ENCODE measurements at places on chromosomes 13 and 19. TPM values are rescaled to one million over a fixed set of nuclear protein-coding genes. Genes with fewer than 3 reads are reported as not detected.

Gene RGL3
- 100 TPM for total RNA-seq

Gene ADGRE1
- total RNA-seq = not detected

Gene MYCBP2
- total RNA-seq = 55.6 TPM

Gene METTL21C
- not detected for total RNA-seq

- no peak for DNase-seq
Observed at GRCh38 chr13:87138866-87139265, 532.3 kb upstream of the SLITRK5 start.

DNA sequence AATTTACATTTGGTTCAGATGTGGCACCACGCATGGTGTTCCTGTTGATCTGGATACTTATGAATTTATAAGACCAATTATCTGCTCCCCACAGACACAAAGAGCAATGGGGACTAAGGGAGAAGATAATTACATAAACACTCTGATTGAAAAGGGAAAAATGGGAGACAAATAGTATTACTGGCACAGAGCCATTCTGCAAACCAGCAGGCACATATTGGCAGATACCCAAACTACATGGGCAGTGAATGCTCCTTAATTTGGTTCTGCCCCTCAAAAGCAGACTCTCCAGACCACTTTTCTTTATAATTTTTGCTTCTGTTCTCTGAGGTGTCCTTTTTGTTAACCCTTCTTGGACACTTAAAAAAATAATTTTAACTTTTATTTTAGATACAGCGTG lies 1674.2 kb downstream of the PCDH9 start:
- DNase-seq = no peak

- no peak for DNase-seq
Observed at GRCh38 chr19:33780746-33781145, 15.9 kb upstream of the KCTD15 start.

- no peak for DNase-seq
Observed at GRCh38 chr19:19067276-19068072, 3.7 kb downstream of the SLC25A42 start.

DNA sequence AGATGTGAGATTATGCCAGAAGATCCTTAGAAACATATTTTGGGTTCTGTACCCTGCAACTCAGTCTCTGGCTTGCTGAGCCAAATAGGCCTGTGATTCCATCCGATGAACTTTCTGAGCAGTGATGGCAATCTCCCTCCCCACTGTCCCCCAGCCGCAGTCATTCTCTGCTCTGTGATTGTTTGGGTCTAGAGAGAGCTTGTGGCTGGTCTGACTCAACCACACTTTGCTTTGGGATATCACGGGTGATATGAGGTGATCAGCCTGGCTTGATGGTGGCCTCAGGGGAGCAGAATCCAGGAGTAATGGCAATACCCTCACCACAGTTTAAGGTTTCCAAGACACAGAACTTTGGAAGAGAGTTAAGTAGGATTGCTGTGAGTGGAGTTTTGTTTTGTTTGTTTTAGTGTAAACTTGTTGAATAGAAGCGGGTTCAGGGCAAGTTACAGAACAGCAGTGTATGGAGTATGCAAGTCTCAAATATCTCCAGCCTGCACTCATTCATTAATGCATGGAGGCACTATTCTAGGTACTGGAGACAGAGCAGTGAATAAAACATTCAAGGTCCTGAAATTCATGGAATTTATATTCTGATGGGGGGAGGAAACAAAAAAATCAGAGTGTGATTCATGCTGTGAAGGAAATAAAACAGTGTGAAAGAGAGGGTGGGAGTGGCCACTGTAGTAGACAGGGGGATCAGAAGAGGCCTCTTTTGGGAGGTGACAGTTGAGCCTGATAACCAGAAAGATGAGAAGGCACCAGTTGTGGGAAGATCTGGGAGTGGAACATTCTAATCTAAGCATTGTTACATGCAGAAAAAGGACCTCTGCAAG lies 5.3 kb downstream of the SAMD4B start:
- DNase-seq = no peak

GRCh38 chr13:111508902-111509509 lies 188.6 kb downstream of the TEX29 start:
- DNase-seq = no peak

- DNase-seq = peak; percentile 67
Observed at GRCh38 chr19:35063940-35064818, 22.7 kb downstream of the HPN start.

GRCh38 chr13:69050696-69051095 lies 1056.9 kb upstream of the ATXN8OS start:
- DNase-seq = no peak

GRCh38 chr13:112703449-112704284 lies 13.8 kb downstream of the ATP11A start:
- no peak for DNase-seq

DNA sequence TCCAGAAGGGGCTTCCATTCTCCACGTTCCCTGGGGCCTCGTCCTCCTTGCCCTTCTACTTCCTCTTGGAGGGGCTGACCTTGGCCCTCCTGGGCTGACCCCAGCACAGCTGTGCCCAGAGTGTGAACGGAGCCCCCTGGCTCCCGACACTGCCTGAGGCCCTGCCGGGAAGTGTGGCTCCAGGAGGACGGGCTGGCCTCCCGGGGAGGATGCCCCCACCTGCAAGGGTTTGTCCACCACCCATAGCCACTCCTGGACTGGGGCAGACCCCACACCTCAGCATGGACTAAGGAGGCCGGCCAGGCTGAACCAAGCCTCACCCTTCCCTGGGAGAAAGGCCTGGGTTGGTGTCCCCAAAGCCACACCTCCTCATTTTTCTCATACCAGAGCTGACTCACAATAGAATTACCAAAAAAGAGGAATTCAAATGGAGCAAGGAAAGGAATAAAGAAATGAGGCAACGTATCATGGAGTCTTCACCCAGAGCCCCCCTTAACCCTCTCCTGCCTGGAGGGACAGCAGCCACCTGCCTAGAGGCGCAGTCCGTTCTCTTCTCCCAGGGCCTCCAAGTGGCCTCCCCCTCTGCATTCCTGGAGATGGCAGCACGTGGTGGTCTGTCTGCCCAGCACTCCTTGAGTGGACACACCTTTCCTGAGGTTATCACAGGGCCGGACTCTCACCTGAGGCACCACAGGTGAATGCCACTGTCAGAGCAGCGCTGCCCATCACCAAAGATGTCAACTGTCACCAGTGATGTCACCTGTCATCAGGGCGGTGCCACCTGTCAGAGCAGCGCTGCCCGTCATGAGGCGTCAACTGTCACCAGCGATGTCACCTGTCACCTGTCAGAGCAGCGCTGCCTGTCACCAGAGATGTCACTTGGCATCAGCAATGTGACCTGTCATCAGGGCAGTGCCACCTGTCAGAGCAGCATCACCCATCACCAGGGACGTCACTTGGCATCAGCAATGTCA lies 3.1 kb upstream of the C13orf46 start:
- DNase-seq = peak; percentile 72

- DNase-seq = peak; percentile 15
Observed at GRCh38 chr13:80235166-80235966, 105.6 kb downstream of the SPRY2 start.

- DNase-seq = no peak
Observed at GRCh38 chr13:85262499-85262898, 536.7 kb downstream of the SLITRK6 start.

DNA sequence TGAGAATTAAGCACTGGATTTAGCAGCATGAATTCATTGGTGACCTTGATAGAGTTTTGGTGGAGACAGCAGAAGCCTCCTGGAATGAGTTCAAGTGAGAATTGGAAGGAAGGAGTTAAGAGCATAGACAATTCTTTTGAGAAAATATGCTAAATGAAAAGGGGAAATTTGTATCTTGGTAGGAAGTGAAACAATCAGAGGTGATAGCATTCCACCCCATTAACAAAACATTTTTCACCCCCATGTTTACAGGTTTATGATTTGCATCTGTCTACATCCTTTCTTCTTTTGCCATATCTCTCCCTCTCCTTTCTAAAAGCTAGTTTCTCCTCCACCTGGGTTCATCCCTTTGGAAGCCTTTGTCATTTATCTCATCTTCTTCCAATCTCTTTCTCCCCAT lies 27.5 kb downstream of the LNX2 start:
- no peak for DNase-seq

DNA sequence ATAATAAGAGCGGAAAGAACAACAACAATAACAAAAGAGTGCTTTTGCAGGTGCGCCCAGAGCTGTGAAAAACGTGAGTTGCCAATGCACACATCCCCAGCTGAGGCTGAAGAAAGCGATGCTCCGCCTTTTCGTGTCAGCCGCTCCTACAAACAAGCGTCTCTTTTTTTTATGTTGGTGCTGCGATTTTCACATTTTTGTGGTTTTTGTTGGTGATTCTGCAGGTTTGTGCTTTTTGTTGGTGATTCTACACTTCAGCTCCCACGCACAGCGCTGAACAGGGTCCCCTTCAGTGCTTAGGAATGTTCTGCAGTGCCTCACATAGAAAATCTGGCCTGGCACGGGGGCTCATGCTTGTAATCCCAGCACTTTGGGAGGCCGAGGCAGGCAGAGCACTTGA lies 7.3 kb upstream of the SBK3 start:
- peak; percentile 44 for DNase-seq

- no peak for DNase-seq
Observed at GRCh38 chr13:94415500-94416237, 63.8 kb downstream of the DCT start.

DNA sequence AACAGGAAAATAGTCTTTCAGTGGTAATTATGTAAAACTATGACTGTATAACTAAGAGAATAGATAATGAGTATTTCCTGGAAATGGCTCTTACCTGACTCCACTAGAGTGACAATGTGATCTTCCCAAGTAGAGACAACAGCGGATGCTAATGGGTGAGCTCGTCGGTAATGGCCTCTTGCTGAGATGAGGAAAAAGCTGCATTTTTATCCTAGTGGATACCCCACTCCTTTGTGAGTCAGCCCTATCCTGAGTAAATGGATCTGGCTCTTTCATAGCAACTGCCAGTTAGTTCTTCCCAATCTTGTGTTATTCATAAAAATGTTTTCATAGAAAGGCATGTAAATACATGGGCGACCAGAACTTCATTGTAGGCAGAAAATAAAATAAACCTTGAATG lies 299.5 kb downstream of the NALCN start:
- DNase-seq = no peak

DNA sequence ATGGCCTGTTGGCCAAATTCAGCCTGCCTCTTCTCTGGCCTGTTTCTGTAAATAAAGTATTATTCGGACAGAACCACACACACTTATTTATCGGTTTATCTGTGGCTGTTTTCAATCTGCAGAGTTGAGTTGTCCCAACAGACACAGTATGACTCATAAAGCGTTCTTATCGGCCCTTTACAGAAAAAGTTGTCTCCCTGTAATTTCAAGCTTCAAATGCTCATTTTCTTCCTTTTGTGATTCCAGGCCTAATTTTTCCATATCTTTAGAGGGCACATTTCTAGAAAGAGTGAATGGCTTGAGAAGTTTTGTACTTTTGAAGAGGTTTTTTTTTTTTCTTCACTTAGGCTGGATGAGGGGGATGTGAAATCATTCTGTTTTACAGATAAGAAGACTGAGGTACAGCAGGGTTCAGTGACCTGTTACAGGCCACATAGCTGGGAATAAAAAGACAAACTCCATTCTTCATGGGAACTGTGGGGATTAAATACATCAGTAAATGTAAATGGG lies 440.9 kb downstream of the TSHZ3 start:
- no peak for DNase-seq

- DNase-seq = no peak
Observed at GRCh38 chr19:51816711-51817110, 21.8 kb downstream of the FPR3 start.

- no peak for DNase-seq
Observed at GRCh38 chr13:86870444-86870843, 800.7 kb upstream of the SLITRK5 start.

DNA sequence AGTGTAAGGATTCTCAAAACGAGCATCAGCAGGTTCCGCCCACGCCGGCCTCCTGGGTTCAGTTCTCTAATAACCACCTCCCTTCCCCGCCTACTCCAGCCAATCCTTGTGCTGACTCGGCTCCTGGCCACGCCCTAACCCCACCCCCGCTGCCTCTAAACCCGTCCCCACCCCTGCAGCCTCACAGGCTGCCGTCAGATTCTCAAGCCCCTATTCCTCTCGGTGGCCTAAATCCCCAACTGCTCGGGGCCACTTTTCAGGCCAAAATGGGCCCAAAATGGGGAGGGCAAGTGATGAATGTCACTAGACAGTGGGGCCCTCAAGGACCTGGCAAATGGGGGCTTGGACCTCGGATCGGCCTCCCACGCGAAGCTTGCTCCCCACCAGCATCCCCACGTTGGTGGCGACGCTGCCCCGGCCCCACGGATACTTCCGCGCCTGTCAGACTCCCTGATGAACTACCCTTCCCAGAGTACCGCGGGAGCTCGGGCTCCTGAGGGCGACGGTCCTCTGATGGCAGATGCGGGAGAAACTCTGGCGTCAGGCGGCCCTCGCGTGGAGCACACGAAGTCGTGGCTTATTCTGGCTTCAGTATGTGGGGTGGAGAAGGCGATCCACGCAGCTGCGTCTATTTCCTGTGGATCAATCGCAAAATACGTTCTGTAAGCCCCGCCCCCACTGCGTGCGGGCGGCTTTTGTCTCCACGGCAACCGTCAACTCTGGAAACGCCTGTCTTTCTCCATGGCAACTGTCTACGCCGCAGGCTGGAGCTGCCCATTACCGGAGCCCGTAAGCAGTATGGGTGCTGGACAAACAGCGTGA lies 24.8 kb downstream of the ZNF473 start:
- DNase-seq = no peak

DNA sequence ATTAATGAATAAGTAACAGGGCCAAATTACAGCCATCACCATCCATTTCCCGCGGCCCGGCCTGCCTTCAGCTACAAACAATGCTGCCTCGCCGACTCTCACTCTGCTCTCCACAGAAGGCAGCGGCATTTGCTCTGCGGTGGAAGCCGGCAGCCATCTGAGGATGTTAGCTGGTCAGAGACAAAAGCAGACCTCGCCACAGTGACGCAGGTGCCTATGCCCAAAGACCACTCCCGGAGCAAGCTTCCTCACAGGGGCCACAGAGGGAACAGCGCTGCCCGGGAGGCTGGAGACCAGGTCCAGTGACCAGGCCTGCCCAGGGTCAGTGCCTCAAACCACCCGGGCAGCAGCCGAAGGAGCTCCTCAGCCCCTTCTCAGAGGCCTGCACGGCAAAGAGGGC lies 16.4 kb downstream of the PEPD start:
- DNase-seq = no peak

- DNase-seq = no peak
Observed at GRCh38 chr13:23642110-23642509, 71.9 kb downstream of the TNFRSF19 start.

DNA sequence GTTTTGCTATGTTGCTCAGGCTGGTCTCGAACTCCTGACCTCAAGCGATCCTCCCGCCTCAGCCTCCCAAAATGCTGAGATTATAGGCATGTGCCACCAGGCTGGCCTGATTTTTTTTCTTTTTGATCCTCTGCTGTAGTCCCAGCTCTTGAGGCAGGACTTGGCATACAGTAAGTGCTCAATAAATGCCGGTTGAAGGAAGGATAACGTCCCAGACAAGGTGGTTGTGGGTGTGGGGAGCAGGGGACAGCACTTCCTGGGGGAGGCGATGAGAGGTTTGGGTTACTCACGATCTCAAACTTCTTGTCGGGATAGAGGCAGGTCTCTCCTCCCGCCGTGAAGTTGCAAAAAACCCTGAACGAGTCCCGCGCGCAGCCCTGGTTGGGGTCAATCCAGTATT lies 29.7 kb upstream of the OLFM2 start:
- DNase-seq = no peak
